Mesothelial cell of epicardium (in vitro differentiated cells): ENCODE measurements at places on chromosomes 11 and 22. TPM values are rescaled to one million over a fixed set of nuclear protein-coding genes. Genes with fewer than 3 reads are reported as not detected.

The NKAPD1 gene
- total RNA-seq: 23.3 to 28.0 TPM (median 26.3 TPM) in 3 replicates

The OR51I1 gene
- 0.50 to 0.93 TPM (median 0.63 TPM) in 3 replicates for total RNA-seq

The DENND6B gene
- total RNA-seq: 19.0 to 20.7 TPM (median 19.2 TPM) in 3 replicates

The PPARA gene
- total RNA-seq: 12.0 to 15.1 TPM (median 13.0 TPM) in 3 replicates

The HTR3B gene
- total RNA-seq: not detected in 3 replicates

The CASP5 gene
- not detected in 3 replicates for total RNA-seq

The RFPL2 gene
- 0.36 to 0.53 TPM (median 0.40 TPM) in 3 replicates for total RNA-seq

The TCN1 gene
- not detected in 3 replicates for total RNA-seq

The EIF1AD gene
- 34.0 to 37.0 TPM (median 34.2 TPM) in 3 replicates for total RNA-seq

The DGCR2 gene
- 77.3 to 78.9 TPM (median 78.3 TPM) in 3 replicates for total RNA-seq

The IFITM10 gene
- 2.2 to 2.8 TPM (median 2.7 TPM) in 3 replicates for total RNA-seq

The GNAZ gene
- 5.8 to 6.5 TPM (median 6.0 TPM) in 3 replicates for total RNA-seq

The C11orf87 gene
- total RNA-seq: 0.80 to 0.88 TPM (median 0.86 TPM) in 3 replicates
